NT2/D1 (cell line): ENCODE measurements at places on chromosomes 11 and 22.
A peak's percentile ranks its signal among the peaks of the same experiment; 100 is the strongest.

DNA sequence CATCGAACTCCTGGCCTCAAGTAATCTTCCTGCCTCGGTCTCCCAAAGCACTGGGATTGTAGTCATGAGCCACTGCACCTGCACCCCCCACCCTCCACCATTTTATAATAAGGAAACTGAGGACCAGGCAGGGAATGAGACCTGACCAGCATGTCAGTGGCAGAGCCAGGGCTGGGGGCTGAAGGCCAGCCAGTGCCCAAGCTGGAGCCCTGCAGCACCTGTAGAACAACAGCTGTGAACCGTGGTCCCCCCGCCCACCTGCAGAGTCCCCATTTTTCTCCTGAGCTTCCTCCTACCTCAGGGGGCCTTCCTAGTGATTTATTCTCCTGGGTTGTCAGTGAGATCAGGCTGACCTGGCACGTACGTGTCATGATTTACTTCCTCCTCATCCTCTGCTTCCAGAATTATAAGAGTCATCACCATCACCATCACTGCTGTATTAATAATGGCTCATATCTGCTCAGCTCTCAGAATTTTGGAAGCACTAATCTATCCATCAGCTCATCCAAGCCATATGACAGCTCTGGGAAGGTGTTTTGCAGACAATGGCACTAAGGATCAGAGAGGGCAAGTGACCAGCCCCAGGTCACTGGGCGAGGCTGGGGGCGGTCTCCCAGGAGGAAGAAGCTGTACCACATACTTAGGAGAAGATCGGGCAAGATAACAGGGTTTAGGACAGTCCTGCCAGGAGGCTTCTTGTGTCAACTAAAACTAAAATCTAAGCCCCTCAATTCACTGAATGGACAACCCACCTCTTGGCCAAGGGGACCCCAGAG lies 5.5 kb upstream of the SLCO2B1 start:
- no peak for DNase-seq

DNA sequence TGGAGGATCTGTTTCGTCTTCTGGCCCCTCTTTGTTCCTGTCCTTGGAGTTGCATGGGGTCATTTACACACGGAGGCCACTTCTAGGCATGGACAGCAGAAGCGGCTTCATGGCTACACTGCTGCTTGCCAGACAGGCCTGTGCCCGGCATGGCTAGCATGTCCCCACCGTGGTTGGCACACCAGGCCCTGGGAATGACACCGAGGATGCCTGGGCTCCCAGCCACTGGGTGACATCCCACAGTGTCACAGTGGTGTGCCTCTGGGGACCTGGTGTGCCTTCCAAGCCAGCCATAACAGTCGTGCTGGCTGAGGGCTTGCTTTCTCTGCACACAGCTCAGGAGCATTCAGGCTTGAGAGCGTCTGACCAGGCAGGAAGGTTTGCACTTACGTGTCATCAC lies 910.1 kb downstream of the TBC1D22A start:
- no peak for DNase-seq

- no peak for DNase-seq
Observed at GRCh38 chr11:65297026-65297672, 17.5 kb upstream of the CDC42EP2 start.

DNA sequence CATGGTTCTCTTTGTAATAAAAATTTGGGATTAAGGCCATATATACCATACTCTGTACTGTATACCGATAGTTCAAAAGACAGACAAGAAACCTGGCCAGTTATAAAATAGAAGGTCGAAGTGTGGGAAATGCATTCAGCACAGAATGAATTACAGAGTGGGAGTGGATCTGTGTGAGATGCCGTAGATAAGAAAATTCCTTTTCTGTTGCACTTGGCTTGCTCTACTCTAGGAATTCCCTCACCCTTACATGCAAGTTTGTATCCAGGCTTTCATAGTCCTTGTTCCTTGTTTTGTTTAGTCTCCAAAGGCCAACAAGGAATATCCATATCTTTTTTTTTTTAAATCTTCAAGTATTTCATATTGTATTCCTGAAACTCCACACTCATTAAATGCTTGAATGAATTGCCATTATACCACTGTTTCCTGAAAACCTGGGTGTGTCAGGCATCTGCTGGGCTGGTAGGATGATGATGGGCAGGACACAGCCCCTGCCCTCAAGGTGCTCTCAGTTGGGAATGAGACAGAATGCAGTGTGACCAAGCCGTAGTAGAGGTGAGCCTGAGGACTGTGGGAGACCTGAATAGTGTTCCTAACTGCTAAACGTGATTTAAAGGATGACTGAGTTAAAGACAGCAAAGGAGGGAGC lies 53.5 kb downstream of the TEAD1 start:
- no peak for DNase-seq

DNA sequence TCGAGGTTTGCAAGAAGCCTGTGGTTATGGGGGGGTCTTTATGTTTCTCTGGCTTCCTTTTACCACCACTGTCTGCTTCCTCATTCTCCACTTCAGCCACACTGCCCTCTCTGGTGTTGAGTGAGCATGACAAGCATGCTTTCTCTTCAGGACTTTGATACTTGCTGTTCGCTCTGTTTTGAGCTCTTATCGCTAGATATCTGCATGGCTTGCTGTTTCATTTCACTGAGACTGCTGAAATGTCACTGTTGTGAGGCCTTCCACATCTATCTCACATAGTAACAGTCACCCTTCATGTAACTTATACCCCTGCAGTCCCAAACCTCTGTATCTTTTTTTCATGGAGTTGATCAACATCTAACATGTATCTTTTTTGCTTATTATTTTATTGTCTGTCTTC lies 59.8 kb downstream of the TMEM135 start:
- DNase-seq: peak; percentile 35

GRCh38 chr22:37887584-37888378 lies 18.3 kb upstream of the MICALL1 start:
- DNase-seq: peak; percentile 57

DNA sequence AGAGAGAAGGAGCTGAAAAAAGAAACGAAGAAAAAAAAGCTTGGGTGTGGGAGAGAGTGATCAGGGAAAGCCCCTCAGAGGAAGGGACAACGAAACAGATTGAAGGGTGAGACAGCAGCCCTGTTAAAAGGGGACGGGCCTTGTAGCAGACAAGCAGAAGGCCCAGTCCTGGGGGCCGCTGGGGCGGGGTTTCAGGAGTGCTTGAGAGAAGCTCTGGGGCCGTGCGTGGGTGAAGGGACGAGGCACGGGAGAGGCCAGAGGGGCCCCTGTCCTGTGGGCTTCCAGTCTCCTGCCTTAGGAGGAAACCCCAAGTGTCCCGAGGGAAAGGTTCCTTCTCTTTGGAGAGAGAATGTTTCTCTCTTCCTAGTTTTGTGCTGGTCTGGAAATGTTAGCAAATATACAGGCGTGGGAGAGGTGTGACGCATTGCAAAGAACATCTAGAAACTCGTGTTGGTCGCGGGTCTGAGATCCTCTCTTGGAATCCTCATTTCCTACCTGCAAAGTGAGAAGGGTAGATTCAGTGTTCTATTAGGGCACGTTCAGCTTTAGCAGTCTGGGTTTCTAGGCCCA lies 28.6 kb downstream of the ADAMTS15 start:
- no peak for DNase-seq

DNA sequence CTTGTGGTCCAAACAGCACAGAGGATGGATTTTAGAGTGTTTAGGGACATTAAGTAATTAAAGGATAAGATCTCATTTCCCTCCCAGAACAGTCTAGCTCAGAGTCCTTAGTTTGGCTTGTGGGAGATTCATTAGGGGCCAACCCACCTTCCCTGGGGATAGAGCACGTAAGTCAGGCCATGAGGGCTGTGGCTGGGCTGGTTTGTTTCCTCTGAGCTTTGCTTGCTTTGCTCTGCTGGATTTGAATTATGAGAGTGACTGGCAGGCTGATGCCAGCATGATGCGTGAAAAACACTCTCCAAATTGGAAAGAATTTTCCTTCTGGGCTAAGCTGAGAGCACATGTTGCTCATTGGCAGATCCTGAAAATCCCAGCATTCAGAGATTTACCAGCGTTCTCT lies 84.7 kb upstream of the HEPHL1 start:
- DNase-seq: no peak

DNA sequence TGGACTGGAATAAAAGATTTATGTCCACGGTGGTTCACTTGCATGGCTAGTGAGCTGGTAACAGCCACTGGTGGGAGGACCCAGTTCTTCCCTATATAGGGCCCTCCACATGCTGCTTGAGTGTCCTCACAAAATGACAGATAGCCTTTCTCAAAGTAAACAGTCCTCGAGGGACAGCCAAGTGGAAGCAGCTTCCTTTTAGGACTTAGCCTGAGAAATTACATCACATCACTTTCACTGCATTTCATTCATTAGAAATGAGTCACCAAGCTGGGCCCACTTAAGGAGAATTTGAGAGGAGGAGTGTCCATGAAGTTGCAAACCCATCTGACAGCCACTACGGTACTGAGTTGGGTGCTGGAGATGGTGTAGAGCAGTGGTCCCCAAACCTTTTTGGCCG lies 7.0 kb downstream of the ISX start:
- no peak for DNase-seq

GRCh38 chr22:39312410-39312809 lies 7.0 kb downstream of the RPL3 start:
- no peak for DNase-seq

- no peak for DNase-seq
Observed at GRCh38 chr22:43811777-43812148, 342 bp downstream of the EFCAB6 start.

DNA sequence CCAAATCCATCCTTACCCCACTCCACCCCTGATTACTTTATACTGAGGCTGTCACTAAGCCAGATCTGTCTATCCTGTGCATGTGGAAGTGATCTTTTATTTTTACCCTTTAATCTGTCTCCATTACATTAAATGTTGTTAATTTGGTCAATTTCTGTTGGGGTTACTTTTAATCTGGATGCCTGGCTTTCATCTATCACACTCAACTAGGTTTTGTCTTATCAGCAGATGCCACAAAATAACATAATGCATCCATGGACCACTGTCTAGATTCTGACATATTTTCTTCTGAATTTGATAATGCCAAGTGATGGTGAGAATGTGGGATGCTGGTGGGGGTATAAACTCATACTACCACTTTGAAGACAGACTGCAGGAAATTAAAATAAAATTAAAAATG lies 108.4 kb downstream of the FDX1 start:
- no peak for DNase-seq

DNA sequence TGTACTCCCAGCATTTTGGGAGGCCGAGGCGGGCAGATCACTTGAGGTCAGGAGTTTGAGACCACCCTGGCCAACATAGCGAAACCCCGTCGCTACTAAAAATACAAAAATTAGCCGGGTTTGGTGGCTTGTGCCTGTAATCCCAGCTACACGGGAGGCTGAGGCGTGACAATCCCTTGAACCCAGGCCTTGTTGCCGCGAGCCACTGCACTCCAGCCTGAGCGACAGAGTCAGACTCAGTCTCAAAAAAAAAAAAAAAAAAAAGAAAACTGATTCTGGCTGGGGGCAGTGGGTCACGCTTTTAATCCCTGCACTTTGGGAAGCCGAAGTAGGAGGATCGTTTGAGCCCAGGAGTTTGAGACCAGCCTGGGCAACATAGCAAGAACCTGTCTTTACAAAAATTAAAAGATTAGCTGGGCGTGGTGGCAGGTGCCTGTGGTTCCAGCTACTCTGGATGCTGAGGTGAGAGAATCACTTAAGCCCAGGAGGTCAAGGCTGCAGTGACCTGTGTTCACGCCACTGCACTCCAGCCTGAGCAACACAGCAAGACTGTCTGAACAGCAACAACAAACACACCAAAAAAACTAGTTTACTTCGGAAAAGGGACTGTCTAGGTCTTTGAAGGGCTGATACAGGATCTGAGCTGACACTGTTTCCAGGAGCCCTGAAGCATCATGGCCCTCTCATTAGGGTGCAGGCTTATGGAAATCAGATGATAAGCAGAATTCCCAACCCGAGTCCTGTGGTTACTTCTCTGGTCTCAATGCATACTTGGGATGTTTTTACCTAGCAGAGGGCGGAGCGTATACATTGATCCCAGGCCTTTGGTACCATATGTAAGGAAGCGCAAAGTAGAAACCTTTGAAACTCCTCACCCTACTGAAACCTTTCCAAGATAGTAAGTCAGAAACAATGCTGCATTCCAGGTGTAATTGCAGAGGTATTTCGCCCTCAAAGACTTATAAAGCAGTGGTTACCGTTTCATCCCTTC lies 1.8 kb upstream of the CHKB start:
- no peak for DNase-seq

- DNase-seq: peak; percentile 61
Observed at GRCh38 chr11:554428-555226, 5.9 kb downstream of the LMNTD2 start.

DNA sequence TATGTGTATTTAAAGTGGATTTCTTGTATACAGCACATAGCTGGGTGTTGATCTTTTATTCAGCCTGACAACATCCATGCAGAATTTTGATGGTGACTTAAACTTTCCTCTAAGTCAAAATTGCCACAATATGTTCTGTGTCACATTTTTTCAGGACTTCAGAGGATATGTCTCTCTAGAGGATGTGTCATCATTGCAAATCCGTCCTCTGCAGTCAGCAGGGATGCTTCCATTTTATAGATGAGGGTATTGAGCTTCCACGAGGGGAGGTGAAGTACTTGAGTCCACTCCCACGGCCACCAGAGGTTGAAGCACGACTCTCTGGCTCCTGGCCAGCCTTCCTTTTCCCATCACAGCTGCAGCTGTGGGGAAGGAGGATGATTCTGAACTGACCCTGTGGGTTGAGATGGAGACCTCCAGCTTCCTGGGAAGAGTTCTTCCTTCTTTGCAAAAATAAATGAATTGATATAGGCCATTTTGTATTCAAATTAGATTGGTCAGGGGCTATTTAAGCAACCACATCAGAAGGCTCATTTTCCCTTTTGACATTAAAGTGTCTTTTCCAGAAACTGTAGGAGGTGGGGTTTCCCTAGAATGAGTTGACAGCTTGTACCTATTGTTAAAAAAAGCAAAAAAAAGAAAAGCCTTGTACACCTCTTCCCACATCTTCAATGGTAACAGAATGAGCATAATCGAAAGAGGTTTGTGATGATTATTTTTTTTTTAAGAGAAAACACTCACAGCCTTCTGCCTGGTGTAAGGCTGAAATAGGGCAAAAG lies 55.2 kb upstream of the MYEOV start:
- no peak for DNase-seq

- DNase-seq: no peak
Observed at GRCh38 chr11:125376117-125376516, 119.9 kb downstream of the FEZ1 start.

- DNase-seq: no peak
Observed at GRCh38 chr22:45163099-45163450, 650 bp upstream of the NUP50 start.

- DNase-seq: peak; percentile 64
Observed at GRCh38 chr11:116276051-116277044, 496.4 kb downstream of the BUD13 start.

- peak; percentile 70 for DNase-seq
Observed at GRCh38 chr11:15327786-15328231, 213.1 kb downstream of the INSC start.
